ENCODE measurements at places on chromosomes 4 and X. TPM values are rescaled to one million over a fixed set of nuclear protein-coding genes. Genes with fewer than 3 reads are reported as not detected.

The RFC1 gene
- total RNA-seq = 54.6 TPM

The TMEM35A gene
- total RNA-seq = not detected

The CAMK2D gene
- total RNA-seq = 40.8 TPM

The RPL34 gene
- total RNA-seq = 3,108 TPM

The ZNF157 gene
- 2.2 TPM for total RNA-seq

The CT45A10 gene
- total RNA-seq = not detected

The MAGEE2 gene
- total RNA-seq = not detected

The POLR2B gene
- 138 TPM for total RNA-seq

The SERPINA7 gene
- total RNA-seq = not detected

The CCDC110 gene
- 1.3 TPM for total RNA-seq

The TRPC5OS gene
- not detected for total RNA-seq

The FRMPD4 gene
- total RNA-seq = not detected

Measured in naive thymus-derived CD8-positive, alpha-beta T cell (primary cell).